ENCODE measurements at places on chromosomes 7 and 10. TPM values are rescaled to one million over a fixed set of nuclear protein-coding genes. Genes with fewer than 3 reads are reported as not detected.

MYPN gene
- total RNA-seq = not detected

HOXA11 gene
- not detected for total RNA-seq

SEMA3D gene
- total RNA-seq = 0.21 TPM

SEMA3E gene
- not detected for total RNA-seq

CACNB2 gene
- not detected for total RNA-seq

CALHM2 gene
- total RNA-seq = 10.3 TPM

C7orf33 gene
- total RNA-seq = not detected

FBXL13 gene
- 1.9 TPM for total RNA-seq

IL6 gene
- total RNA-seq = 36.0 TPM

Measured in mononuclear cell (primary cell).